ENCODE measurements at places on chromosomes 6 and 20.

DNA sequence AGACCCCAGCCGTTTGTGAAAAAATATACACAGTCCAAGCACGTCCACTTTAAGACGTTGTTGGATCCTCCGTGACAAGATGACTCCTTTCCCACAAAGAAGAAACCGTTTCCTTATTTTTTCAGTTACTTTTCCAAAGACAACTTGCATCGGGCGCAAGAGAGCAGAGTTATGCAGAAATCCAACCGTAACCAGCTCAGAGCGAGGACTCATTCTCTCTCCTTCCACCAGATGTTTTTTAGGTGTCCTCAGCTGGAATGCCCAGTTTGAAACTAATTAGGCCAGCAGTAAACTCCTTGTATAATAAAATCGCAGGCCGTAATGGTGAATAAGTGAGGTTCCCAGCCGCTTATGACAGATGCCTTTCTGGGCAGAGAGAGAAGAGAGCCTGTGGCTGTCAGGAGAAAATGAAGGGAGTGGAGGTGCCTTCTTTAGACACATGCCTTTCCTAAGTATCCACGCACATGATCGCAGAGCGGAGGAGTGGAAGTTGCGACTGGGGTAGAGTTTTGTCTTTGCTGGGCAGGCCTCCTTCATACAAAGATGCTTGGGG is 2.8 kb downstream of the EYA2 start:
- DNase-seq = no peak

DNA sequence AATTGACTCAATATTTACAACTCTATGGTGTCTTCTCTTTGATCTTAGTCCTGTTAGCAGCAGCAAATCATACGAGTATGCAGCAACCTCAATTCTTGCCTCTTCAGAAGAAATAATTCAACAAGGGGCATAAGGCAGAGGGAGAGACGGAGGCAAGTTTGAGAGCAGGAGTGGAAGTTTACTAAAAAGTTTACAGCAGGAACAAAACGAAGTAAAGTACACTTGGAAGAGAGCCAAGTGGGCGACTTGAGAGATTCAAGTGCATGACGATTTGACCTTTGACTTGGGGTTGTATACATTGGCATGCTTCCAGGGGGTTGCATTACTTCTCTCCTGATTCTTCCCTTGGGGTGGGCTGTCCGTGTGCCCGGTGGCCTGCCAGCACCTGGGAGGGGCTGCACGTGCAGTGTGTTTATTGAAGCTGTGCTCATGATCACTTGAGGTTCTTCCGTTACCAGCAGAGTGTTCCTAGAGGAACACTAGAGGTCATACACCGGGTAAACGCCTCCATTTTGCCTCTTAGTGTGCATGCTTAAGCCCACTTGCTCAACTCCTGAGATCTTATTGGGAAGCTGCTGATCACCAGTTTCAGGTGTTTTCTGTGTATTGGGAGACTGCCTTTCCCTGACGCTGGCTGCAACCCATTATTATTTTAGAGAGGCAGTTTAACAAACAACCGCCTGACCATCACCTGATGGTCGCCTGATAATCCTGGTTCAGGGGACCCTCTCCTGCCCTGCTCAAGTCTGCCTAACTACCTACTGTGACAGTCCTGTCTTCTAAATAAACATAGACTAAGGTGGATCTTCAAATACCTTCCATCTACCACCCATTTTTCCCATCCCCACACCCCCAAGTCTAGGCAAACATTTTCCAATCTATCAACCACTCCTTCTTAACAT is 172.4 kb upstream of the MYLIP start:
- no peak for DNase-seq

- DNase-seq = no peak
These were observed 147.9 kb downstream of the RNGTT start for GRCh38 chr6:88815491-88815890.

DNA sequence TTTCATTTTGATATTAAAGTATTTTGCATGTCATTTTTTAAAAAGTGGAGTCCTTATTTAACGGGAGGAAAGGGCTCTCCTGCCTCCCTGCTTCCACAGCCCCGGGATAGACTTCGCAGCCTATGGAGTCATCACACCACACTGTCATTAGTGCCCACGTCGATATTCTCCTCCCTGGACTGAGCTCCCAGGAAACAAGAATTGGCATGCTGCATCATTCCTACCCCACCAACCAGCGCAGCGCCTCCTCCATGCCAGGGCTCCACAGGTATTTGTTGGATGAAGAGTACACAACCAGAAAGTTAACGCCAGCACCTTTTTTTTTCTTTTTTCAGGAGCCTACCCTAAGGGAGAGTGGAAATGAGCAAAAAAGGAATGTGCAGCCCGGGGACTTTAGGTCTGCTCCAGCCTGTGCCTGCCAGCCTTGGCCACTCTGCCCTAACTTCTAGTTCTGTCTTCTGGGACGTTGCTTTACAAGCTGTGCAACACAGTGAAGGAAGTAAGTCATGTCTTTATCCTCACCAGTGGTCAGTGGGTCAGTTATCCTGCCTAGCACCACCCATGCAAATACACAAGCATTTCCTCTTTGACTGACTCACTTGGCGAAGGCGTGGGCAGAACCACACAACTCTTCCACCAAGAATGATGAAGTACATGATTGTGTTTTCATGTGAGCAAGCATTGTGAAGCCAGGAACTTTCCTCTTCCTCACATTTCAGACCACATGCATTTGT is 180.7 kb upstream of the UST start:
- no peak for DNase-seq

DNA sequence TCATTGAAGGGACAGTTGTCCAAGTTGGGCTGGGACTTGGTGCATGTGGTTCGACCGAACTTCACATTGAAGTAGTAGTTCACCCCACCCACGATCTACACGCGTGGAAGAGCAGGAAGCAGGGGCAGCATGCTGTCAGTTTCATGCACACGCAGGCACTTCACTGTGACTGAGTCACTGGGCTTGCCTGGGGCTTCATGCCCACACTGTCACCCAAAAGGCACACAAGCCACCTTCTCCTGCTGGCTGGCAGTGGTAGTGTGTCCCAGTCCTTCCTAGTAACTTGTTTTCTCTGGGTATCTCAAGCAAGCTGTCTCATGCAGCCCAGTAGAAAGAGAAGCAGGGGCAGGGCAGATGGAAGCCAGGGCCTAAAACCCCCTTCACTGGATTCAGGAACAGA is 2.0 kb downstream of the CST5 start:
- no peak for DNase-seq

DNA sequence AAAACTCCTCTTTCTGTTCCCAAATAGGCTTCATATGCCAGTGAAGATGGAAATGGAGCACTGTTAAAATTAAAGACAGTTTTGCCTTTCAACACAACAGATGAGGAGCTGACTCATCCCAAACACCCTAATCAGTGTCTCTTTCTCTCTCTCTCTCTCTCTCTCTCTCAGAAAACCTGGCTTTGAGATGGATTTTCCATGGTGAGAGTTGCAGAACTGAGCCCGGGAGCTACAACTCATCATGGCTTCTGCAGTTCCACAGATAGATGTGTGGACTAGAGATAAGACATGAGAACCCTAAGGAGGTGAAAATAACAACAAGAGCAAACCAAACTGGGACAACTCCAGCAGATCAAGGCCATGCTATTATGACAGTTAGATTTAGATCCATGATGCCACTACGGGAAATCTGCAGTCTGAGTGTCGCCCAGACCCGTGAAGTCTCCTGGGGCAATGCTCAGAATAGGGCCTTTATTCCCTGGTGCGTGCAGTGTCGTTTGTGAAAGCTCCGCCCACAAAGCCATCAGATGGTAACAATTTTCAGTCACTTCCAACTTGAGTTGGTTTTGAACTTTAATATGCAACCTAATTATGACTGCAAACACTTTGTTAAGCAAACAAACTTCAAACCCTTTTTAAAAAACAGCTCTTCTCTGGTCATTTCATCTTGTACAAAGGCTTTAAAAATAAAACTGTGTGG is 338.2 kb upstream of the PREP start:
- no peak for DNase-seq

- no peak for DNase-seq
These were observed 5.5 kb upstream of the JAG1 start for GRCh38 chr20:10679269-10679668.

DNA sequence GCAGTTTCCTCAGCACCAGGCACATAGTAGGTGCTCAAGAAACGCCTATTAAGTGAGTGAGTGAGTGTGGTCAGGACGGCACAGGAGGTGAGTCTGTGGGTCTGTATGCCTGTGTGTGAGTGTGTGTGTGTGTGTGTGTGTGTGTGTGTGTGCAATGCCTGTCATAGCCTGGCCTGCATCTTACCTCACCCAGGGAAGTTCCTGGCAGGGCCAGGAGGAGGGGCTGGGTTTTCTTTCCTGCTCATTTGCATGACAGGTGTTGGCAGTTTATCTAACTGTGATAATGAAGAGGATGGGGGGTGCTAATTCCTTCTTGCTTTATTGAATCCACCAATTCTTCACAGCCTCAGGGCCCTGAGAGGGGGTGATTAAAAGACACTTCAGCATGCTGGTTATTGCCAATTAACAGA is 146.7 kb upstream of the MLN start:
- DNase-seq = no peak

GRCh38 chr6:15264412-15264811 is 18.5 kb downstream of the JARID2 start:
- DNase-seq = no peak

DNA sequence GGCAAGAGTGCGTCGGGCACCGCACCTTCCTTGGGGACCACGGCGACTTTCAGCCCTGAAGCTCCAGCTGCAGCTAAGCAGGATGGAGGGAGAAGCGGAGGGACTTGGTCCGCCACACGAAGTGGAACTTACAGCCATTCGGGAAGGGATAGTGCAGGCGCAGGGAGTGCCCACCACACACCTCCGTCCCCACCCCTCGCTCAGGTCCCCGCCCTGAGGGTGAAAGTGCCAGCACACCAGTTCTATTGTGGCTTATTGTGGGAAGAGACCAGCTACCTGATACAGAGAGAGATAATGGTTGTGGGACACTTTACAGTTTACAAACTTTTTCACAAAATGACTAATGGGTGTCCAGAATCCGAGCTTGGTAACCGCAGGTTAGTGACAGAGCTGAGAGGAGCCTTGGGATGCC is 76.1 kb downstream of the IRF4 start:
- no peak for DNase-seq

DNA sequence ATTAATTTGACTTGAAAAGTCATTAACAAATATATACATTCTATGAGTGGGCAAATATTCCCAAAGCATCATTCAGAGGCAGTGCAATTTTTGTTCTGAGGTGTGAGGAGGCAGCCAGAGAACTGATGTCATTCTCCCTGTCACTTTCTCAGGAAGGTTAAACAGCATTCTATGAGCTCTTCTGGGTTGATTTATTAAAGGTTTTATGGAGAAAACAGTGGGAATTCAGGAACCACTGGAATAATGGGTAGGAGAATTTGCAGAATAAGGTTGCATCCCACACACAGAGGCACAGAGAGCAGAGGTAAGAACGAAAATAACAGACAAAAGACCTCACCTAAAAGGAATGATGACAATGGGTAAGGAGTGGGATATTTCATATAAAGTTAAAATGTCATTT is 860.6 kb downstream of the TFAP2A start:
- DNase-seq = no peak

DNA sequence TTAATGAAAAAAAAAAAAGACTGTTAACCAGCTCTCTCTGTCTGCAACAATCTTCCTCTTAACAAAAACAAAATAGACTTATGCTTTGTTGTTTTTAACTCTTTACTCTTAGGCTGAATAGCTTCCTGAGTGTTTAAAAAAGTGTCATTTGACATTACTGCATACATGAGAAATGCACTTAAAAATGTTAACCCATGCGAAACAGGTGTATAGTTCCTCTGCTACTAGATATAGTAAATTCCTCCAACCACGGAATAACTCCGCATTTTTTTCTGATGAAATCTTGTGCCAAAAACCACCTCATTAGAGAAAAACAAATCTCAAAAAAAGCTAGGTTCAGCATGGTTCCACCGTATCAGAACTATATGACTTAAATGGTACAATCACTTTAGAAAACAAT is 426.0 kb downstream of the ADGRB3 start:
- no peak for DNase-seq

DNA sequence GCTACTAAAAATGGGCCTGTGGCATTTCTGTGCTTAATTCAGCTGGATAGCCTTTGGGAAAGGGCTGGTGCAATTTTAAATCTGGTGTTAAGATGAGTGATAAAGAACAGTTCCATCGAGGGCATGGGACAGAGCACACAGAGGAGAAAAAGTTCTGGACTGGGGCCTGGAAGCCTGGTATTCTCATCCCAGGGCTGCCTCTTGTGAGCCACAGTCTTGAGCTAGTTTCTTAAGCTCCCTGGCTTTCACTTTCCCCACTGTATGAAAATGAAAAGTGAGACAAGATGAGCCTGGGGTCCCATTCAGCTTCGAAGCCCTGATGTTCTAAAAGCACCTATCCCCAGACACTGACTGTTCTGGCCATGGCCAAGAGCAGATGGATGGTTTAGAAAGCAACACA is 14.3 kb upstream of the LAMA4 start:
- DNase-seq = no peak

DNA sequence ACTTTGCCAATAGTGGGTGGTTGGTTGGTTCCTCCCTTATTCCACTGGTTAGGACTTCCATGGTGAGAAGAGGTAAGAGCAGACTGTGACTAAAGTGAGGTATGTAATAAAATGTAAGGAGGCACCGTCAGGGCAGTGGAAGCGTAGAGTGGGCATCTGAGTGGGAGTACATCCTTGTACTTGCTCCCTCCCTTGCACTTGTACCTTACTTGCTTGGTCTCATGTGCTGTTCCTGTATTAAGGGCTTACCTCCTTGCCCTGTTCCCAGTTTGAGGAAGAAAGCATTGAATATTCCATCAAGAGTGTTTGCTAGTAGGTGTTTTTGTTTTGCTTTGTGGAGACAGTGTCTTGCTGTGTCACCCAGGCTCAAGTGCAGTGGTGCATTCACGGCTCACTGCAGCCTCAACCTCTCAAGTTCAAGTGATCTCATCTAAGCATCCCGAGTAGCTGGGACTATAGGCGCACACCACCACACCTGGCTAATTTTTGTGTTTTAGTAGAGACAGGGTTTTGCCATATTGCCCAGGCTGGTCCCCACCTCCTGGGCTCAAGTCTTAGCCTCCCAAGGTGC is 25.5 kb downstream of the AMD1 start:
- DNase-seq = no peak

GRCh38 chr20:21509079-21509596 is 4.7 kb downstream of the NKX2-2 start:
- DNase-seq = no peak

- no peak for DNase-seq
These were observed 1297.5 kb upstream of the CITED2 start for GRCh38 chr6:140671926-140672325.

DNA sequence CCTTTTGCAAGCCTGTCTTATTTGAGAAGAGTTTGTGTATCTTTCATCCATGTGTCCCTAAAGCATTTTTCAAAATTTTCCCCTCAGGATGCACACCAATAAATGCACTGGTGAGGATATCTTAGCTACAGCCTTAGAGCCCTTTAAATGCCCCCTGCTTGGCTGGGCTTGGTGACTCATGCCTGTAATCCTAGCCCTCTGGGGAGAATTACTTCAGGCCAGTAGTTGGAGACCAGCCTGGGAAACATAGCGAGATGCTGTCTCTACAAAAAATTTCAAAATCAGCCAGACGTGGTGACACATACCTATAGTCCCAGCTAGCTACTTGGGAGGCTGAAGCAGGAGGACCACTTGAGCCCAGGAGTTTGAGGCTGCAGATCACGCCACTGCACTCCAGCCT is 33.8 kb upstream of the PLCB4 start:
- no peak for DNase-seq

GRCh38 chr20:2230726-2231488 is 64.9 kb upstream of the TGM3 start:
- no peak for DNase-seq

GRCh38 chr6:127216810-127217789 is 49.6 kb upstream of the RNF146 start:
- DNase-seq = no peak

- no peak for DNase-seq
These were observed 32.0 kb upstream of the GJA10 start for GRCh38 chr6:89862273-89862672.

GRCh38 chr20:38125157-38126056 is 39.7 kb downstream of the TGM2 start:
- no peak for DNase-seq
